ENCODE measurements at places on chromosomes 16 and 17.

GRCh38 chr17:17077101-17077500 is 34.8 kb downstream of the MPRIP start:
- no peak for DNase-seq

GRCh38 chr16:856101-856500 is 55.6 kb upstream of the GNG13 start:
- no peak for DNase-seq

- DNase-seq, result no peak
Observed at GRCh38 chr17:73973586-73974409, 229.7 kb upstream of the RPL38 start.

DNA sequence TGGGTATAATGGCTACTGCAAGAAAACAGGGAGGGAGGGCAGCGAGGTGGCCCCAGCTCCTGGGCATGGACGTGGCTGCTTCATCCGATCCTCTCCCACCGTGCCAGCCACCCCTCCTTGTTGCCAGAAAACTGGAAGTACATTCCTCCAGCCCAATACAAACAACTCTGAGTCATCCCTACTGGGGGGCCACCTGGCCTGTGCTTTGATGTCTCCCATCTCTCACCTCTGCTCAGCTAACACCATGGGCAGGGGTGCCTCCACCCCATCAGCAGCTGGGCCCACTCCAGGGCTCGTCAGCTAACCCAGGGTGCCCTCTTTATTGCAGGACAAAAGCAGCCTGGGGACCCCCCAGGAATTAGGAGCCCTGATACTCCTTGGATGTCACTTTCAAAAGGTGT is 2.0 kb downstream of the RHBDF2 start:
- no peak for DNase-seq

DNA sequence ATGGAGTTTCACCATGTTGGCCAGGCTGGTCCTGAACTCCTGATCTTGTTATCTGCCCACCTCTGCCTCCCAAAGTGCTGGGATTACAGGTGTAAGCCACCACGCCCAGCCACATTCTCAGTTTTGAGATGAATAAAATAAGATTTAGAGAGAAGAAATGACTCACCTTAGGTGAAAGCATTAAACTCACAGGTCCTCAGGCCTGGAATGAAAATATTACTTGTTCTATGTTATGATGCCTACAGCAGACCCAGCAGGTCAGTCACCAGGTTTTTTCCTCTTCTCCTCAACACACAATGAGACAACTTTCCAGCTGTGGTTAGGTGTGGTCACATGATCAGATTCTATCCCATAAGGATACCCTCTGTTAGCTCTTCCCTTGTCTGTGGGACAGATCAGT is 150.3 kb downstream of the C16orf95 start:
- no peak for DNase-seq

DNA sequence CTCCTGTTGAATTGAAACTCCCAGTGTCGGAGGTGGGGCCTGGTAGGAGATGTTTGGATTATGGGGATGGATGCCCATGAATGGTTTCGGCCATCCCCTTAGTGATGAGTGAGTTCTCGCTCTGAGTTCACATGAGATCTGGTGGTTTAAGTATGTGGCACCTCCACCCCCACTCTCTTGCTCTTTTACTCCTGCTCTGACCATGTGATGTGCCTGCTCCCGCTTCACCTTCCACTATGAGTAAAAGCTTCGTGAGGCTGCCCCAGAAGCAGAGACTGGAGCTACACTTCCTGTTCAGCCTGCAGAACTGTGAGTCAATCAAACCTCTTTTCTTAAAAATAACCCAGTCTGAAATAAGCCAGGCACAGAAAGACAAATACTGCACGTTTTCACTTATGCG is 512.4 kb downstream of the HS3ST4 start:
- DNase-seq, result no peak

DNA sequence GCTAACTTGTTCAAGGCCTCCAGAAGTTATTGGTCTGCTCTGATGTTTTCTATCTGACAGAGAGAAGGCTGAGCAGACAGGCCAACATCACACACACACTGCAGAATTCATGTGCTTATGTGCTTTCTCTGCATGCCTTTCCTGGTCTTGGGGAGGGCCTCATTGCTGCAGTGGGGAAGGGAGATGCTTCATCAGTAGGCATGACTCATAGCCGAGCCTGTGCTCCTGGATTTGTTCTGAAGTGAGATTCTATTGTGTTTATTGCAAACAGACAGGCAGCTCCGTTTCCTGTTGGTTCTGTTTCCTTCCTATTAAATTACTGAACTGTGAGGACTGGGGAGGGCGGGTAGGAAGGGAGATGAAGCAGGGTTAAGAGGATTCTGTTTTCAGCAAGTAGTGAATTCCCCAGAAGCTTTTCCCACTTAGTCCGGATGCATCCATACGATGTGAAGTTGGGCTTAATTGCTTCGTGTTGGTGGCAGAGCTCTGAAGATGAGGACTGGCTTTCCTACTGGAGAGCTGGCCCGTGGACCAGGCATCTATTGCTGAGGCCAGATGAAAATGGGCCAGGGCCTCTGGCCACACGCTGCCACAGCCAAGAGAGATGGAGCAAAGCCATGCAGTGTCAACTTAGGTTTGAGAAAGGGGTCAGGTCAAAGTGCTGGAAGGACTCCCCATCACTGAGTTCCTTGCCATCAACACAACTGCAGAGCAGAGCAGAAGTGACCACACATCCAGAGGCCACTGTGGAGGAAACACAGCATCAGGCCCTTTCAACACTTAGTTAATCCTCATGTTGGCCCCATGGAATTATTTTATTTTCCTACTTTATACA is 179.3 kb downstream of the UTP18 start:
- DNase-seq, result peak; percentile 37

- DNase-seq, result no peak
Observed at GRCh38 chr16:55876854-55877253, 1.7 kb upstream of the CES5A start.

DNA sequence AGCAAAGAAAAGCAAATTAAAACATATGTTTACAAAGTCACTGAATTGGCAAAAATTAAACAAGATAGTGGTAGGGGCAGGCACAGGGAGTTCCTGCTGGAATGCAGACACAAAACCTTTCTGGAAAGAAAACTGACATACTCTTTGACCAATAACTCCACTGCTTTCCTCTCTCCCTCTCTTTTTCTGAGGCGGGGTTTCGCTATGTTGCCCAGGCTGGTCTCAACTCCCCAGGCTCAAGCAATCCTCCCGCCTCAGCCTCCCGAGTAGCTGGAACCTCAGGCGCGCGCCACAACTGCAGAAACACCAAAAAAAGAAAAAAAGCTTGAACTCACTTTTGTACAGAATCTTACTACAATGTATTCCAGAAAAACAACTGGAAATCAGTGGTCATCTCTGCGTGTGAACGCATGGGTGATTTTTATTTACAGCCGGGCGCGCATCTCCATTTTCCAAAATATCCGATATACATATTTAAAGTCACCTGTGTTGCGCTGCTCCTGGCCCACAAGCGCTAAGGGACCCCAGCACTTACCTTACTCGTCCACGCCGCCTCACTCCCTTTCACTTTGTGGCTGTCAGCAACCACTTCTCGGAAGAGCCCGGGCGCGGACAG is 480 bp downstream of the TXNL4B start:
- no peak for DNase-seq

- DNase-seq, result no peak
Observed at GRCh38 chr17:78272914-78273258, 41.5 kb downstream of the TMEM235 start.

DNA sequence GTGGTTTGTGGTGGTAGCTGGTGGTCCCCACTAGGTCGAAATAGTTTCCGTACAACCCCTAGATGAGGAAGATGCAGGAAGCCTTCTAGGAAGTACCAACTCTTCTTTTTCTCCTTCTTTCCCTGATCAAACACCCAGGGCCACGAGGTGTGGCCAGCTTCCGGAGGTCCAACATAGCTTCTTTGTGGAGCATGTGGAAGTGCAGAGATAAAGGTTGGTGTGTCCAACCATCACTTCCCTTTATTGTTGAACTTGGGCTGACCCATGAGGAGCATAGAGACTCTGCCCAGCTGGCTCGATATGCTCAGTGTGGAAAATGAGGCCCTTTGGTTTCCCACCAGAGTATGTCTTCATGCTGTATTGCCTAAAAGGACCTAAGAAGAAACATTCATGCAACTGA is 6.3 kb upstream of the RGS9 start:
- DNase-seq, result no peak

DNA sequence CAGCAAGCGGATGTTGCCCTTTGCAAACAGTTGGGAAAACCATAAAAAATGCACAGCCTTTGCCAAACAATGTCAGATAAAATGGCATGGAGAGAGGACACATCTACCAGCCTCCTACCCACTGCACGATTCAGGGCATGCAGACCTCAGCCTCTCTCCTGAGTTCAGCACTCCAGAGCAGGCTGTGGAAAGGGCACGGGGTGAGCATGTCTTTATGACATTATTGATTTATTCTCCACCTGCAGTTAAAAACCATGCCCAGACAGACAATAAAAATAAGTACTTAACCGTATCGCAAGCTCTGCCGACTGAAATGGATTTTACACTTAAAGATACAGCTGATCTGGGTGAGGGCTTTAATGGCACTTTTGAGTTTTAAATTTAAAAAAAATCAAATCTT is 127.1 kb downstream of the MAF start:
- no peak for DNase-seq

GRCh38 chr17:39001703-39002637 is 34.8 kb upstream of the FBXO47 start:
- no peak for DNase-seq

DNA sequence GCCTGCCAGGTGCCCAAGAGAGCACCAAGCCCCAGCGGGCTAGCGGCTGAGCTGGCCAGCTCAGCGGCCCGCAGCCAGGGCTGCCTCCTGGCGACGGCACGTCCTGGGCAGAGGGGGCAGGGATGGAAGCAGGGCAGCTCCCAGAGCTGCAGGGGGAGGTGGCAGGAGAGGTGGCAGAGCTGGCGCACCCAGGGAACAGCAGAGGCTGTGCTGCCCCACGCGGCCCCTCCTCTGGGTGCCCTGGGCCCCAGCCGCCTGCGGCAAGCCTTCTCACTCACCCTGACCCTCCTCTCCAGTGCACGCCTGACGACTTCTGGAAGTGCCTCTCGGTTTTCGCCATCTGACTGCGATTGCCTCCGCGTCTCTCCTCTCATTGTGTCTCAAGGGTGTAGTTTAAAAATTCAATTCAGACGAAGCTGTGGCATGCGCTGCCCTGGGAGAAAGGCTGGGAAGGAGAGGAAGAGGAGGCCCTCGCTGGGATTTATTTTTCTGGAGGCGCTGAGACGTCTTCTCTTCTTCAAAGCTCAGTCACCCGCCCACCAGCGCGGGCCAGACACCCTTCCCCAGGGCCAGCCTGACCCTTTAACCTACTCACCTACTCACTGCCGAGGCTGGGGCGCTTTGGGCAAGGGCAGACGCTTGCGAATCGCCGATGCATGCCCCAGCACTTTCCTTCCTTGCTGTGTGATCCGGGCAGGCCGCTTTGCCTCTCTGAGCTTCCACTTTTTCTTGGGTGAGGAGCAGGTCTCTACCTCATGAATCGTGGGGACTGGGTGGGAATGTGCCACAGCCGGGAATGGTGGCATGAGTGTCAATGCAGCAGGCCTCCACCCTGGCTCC is 24.9 kb downstream of the GSE1 start:
- no peak for DNase-seq

GRCh38 chr17:11506635-11507034 is 91.6 kb upstream of the DNAH9 start:
- no peak for DNase-seq

DNA sequence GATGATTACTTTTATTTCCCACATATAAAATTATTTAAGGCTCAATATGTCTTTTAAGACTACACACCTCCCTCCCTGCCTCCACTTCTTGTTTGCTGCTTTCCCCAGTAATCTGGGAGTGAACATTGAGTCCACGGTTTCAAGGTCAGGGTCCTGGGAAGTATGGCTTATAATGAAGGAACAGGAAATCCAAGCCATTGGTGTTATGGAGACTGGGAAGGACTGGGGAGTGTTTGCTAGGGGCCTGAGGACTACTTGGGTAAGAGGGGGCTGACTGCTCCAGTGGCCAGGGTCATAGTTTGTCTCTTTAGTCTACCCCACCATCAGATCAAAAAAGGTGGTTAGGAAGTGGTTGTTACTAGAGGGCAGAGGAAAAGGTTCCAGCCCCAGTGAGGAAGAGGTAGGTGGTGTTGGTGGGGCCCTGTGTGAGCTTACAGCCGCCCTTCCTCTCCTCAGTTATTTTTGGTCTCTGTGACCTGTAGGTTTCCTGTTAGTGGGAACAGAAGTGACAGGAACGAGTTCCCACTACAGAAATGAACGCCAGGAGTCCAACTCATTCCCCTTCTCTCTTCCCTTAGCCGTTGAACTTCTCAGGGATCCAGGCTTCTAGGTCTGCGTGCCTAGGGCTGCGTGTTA is 742 bp upstream of the SLC16A13 start:
- DNase-seq, result peak; percentile 55

- no peak for DNase-seq
Observed at GRCh38 chr17:7281953-7282751, 634 bp downstream of the SLC2A4 start.

- DNase-seq, result no peak
Observed at GRCh38 chr16:4015275-4016004, 100.8 kb downstream of the ADCY9 start.

DNA sequence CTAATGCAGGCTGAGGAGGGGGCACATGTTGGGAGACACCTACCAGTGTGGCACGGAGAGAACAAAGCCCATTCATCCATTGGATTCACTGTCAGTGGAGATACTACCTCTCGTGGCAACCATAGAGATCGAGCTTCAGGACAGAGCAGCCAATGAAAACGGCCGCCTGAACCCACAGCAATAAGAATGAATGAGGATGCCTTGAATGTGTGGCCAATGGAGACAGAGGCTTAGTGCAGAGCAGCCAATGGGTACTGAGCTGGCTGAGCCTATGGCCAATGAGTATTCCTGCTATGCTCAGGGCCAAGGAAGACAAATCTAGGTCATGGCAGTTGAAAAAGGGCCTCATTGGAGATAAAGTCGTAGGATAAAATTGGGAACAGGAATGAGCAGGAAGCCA is 10.9 kb downstream of the ARHGEF15 start:
- DNase-seq, result no peak

DNA sequence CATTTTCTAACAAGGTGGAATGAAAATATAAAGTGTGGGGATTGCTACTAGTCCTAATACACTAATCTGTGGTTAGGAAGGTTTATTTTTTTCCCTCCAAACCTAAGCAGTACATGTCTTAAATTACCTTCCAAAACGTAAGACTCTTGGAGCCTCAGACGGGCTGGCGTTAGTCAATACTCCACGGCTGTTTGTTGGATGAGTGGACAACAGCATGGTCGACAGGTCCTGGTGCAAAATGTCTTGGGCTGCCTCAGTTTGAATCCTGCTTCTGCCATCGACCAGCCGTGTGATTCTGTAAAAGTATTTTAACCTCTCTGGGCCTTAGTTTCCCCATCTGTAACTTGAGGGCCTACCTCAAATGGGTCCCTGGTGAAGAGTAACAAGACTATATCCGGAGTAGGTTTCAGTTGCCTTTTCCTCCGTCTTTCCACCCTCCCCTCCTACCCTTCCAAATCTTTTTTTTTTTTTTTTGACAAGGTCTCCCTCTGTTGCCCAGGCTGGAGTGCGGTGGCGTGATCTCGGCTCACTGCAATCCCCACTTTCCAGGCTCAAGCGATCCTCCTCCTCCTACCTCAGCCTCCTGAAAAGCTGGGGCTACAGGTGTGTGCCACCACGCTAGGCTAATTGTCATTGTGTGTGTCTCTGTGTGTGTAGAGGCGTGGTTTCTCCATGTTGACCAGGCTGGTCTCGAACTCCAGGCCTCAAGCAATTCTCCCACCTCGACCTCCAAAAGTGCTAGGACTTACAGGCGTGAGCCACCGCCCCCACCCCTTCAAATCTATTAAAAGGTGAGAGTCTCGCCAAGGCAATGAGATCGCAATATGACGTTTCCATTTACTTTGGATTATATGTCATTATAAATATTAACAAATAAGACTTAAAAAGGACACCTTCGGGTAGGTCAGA is 5.8 kb downstream of the SCGB1C2 start:
- no peak for DNase-seq
